T-helper 17 cell (primary cell): ENCODE measurements at places on chromosomes 5 and 9. TPM values are rescaled to one million over a fixed set of nuclear protein-coding genes. Genes with fewer than 3 reads are reported as not detected.

TXNDC8 gene
- not detected for total RNA-seq

MYMK gene
- total RNA-seq, result not detected

GOLGA1 gene
- total RNA-seq, result 28.6 TPM

SIMC1 gene
- total RNA-seq, result 22.6 TPM

MLANA gene
- not detected for total RNA-seq

FOXD4 gene
- total RNA-seq, result not detected

NRARP gene
- 0.91 TPM for total RNA-seq

GRCh38 chr9:87567983-87568382 is 70.3 kb downstream of the DAPK1 start:
- DNase-seq, result no peak
- no peaks in the 10 kb centered on the region for H3K4me1 ChIP-seq
- H3K36me3 ChIP-seq, result no peaks in the 10 kb centered on the region
- no peak overlapping the region for H3K27ac ChIP-seq

DNA sequence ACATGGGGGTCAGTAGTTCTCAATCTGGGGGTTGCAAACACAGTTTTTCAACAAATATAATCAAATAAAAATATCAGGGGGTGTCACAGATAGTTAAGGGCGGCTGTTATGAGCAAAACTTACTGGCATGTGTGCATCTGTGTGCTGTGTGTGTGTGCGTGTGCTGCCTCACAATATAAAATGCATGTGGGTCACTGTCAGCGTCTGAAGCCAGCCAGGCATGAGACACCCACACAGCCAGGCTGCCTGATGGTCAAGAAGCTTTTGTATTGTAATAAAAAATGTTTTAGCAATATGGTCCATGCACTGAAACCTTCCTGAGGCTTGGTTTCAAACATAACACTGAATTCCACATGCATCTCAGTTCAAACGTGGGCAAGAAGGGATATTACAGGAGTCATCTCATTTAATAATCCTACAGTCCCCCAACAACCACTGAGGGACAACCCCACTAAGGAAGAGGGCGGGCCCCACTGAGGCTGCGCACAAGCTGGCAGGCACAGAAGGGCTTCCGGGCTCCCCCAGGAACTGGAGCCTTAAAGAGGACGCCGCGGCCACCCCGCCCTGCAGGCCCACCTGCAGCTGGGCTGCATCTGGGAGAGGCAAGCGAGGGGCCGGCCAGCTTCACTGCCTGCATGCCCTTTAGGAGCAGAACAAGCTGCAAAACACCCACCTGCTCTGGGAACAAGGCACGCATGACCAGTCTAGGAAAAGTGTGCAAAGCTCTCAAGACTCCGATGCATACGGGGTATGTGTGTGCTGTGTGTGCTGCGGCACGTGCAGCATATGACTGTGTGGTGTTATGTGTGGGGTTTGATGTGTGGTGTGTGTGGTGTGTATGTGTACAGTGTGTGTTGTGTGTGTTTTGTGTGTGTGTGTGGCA is 14.1 kb downstream of the SEMA4D start:
- peaks cover 68% of the 10 kb centered on the region for H3K4me1 ChIP-seq
- peak overlapping the region; percentile 99 for H3K4me3 ChIP-seq
- peak overlapping the region; percentile 97 for H3K27ac ChIP-seq
- peaks cover 23% of the 10 kb centered on the region for H3K36me3 ChIP-seq
- no peaks in the 10 kb centered on the region for H3K27me3 ChIP-seq

GRCh38 chr5:102554728-102555127 is 55.9 kb upstream of the SLCO6A1 start:
- H3K4me1 ChIP-seq, result no peaks in the 10 kb centered on the region
- no peak overlapping the region for H3K27ac ChIP-seq
- no peaks in the 10 kb centered on the region for H3K36me3 ChIP-seq

GRCh38 chr5:14167211-14167845 is 24.2 kb downstream of the TRIO start:
- peaks cover 8% of the 10 kb centered on the region for H3K4me1 ChIP-seq
- no peak for DNase-seq
- H3K27ac ChIP-seq, result no peak overlapping the region
- peaks cover 34% of the 10 kb centered on the region for H3K27me3 ChIP-seq

DNA sequence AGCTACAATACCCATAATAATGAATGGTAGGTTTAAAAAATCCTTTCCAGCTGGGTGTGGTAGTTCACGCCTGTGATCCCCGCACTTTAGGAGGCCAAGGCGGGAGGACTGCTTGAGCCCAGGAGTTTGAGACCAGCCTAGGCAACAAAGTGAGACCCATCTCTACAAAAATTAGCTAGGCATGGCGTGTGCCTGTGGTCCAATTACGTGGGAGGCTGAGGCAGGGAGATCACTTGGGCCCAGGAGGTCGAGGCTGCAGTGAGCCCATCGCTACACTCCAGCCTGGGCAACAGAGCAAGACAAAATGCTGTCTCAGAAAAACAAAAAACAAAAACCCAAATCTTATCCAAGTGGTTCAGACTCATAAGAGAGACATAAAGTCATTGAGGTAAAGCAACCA is 33.8 kb upstream of the SLC6A3 start:
- H3K36me3 ChIP-seq, result no peaks in the 10 kb centered on the region
- peaks cover 8% of the 10 kb centered on the region for H3K4me1 ChIP-seq
- no peak for DNase-seq
- H3K27me3 ChIP-seq, result no peaks in the 10 kb centered on the region
- no peak overlapping the region for H3K27ac ChIP-seq

DNA sequence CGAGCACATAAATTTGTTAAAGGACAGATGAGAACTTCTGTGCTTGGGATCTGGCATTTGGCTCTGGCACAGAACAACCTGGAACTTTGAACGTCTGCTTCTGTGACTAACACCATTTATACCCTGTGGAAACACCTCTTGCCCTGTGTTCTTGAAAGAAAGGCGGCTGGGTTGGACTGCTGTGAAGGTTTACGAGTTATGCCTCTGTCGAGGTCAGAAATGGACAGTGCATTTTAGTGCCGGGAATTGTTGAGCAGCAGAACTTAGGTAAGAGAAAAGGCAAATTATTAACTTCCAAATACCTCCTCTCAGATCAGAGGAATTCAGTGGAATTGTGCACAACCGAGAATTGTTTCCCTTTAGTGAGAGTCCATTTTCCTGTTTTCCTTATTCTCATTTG is 14.1 kb upstream of the INIP start:
- H3K36me3 ChIP-seq, result no peaks in the 10 kb centered on the region
- H3K27me3 ChIP-seq, result no peaks in the 10 kb centered on the region
- no peak for DNase-seq
- H3K4me1 ChIP-seq, result no peaks in the 10 kb centered on the region

DNA sequence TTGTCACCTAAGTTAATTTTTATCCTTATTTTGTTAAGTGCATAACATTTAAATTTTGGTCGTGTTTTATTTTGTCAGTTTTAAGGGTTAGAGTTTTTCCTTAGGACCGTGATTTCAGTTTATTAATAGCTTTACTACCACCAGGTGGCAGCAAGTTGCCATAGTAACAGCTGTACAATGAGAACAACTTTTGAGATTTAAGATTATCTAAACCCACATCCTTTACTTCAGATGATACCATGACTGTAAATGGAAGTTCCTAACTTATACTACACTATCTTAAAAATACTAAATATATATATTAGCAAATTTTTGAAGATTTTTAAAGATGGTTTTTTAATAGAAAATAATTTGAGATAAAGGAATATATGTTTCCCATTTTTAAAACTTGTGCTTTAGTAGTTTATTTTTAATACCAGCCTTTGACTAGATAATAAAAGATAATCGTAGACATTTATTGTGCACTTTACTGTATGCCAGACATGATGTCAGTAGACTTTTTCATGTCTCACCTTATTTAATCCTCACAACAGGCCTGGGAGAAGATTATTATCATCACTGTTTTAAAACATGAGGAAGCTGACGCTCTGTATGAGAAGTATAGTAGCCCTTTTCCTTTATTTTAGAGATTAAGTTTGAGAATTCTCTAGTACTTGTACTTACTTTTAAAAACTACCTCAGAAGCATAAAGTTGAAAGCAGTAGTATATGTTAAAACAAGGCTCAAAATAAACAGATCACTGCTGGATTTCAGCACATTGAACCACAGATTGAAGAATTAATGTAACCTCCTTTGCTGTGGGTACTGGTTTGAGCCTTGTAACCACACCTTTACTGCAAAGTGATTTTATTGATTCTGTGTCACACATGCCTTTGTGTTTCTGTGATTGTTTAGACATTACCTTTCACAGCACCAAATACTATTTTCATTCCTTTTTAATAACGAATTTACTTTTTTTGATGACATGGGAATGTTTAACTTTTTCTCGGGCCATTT is 27.5 kb downstream of the SREK1 start:
- DNase-seq, result peak; percentile 15
- H3K4me1 ChIP-seq, result peaks cover 16% of the 10 kb centered on the region
- H3K27me3 ChIP-seq, result no peaks in the 10 kb centered on the region
- peak overlapping the region; percentile 33 for H3K4me3 ChIP-seq
- peaks cover 8% of the 10 kb centered on the region for H3K36me3 ChIP-seq
- H3K27ac ChIP-seq, result peak overlapping the region; percentile 94

DNA sequence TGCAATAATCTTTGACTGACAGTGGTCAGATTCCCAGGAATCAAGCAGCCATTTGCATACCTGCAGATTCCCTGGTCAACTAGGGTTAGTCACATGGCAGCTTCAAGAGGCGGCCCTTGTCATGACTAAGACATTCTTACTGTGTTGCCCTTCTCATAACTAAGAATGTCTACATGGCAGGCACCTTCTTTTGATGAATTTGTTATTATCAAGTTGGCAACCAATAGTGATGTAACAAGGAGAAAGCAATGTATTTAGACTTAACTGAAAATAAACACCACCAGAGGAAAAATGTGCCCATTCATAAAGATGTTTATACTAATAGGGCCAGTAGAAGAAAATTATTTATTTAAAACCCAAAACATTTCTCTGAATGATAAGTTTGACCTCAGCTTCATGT is 215.6 kb downstream of the TLE1 start:
- no peaks in the 10 kb centered on the region for H3K36me3 ChIP-seq
- no peak for DNase-seq
- no peak overlapping the region for H3K4me3 ChIP-seq
- no peak overlapping the region for H3K27ac ChIP-seq
- no peaks in the 10 kb centered on the region for H3K27me3 ChIP-seq

DNA sequence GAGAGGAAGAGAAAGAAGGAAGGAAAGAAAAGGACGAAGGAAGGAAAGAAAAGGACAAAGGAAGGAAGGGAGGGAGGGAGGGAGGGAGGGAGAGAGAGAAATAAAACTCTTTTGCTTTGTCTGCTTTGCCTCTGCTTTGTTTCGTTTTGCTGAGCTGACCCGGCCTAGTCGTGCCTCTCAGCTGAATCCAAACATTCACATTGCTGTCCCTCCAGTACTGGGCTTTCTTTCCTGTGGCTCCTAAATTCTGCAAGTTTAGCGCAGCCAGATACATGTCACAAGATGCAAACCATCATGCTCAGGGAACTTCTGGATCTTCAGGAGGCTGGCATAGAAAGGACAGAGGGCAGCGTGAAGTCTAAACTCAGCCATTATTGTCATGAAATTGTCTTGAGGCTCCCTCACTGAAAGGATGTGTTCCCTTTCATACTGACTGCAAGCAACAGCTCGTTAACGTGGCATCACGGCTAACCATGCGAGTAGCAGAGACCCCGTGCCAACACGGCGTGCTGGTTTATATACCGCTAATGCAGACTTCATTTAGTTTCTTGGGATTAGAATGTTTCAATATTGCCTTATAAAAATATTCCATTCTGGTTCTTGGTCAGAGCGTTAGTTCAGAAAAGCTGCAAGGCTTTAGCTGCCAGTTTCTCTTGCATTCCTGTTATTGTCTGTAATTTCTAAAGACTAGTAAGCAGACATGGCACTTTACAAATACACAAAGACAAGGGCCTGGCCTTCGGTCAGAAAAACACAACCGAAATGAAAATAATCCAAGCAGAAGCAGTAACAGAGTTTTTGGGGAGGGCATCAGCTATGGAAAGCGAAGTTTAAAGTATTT is 94.2 kb downstream of the TMEM174 start:
- no peaks in the 10 kb centered on the region for H3K36me3 ChIP-seq
- H3K27ac ChIP-seq, result no peak overlapping the region
- H3K4me1 ChIP-seq, result no peaks in the 10 kb centered on the region
- H3K4me3 ChIP-seq, result no peak overlapping the region

- peaks cover 2% of the 10 kb centered on the region for H3K4me1 ChIP-seq
- no peak for DNase-seq
- peaks cover 14% of the 10 kb centered on the region for H3K27me3 ChIP-seq
- H3K27ac ChIP-seq, result no peak overlapping the region
Measured at GRCh38 chr5:178548746-178549145, 41.4 kb downstream of the COL23A1 start.

GRCh38 chr9:100725371-100725770 is 147.5 kb downstream of the CAVIN4 start:
- DNase-seq, result no peak
- peaks cover 8% of the 10 kb centered on the region for H3K27me3 ChIP-seq
- H3K4me3 ChIP-seq, result no peak overlapping the region
- H3K4me1 ChIP-seq, result no peaks in the 10 kb centered on the region

DNA sequence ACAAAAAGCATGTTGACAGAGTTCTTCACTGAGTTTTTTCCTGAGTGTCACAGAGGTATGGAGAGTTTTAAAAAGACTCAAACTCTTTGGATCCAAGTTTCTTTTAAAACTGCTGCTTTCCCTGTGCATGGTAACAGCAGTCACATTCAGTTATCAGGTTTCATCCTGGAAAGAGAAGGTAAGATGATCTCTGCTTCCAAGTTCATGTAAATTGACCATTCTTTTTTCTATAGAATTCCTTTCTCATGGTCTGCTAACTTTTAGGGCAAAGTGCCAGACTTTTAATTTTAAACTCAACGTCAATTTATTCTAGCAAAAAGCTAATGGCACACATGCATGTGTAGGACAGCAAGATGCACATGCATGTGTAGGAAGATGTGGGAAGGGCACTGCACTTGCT is 52.5 kb upstream of the PRLR start:
- H3K4me1 ChIP-seq, result no peaks in the 10 kb centered on the region
- H3K4me3 ChIP-seq, result no peak overlapping the region
- no peak overlapping the region for H3K27ac ChIP-seq

- H3K27me3 ChIP-seq, result no peaks in the 10 kb centered on the region
- no peak overlapping the region for H3K4me3 ChIP-seq
- no peaks in the 10 kb centered on the region for H3K36me3 ChIP-seq
- no peak for DNase-seq
- no peaks in the 10 kb centered on the region for H3K4me1 ChIP-seq
- no peak overlapping the region for H3K27ac ChIP-seq
Measured at GRCh38 chr9:82560457-82560904, 502.5 kb downstream of the RASEF start.

DNA sequence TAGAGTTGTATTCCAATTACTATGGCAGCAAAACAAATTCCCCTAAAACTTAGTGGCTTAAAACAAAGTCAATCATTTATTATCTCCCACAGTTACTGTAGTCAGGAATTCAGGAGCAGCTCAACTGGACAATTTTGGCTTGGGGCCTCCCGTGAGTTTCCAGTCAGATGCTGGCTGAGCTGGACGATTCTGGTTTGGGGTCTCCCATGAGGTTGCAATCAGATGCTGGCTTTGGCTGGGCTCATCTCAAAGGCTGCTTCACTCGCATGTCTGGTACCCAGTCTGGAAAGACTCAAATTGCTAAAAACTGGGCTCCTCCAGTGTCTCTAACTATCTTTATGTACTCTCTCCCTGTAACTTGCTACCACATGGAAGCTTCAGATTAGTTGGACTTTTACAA is 130.1 kb downstream of the C5orf15 start:
- no peaks in the 10 kb centered on the region for H3K4me1 ChIP-seq
- H3K36me3 ChIP-seq, result no peaks in the 10 kb centered on the region
- H3K27ac ChIP-seq, result no peak overlapping the region
- peaks cover 38% of the 10 kb centered on the region for H3K27me3 ChIP-seq
- H3K4me3 ChIP-seq, result no peak overlapping the region
